ENCODE measurements at places on chromosomes 6 and 20. TPM values are rescaled to one million over a fixed set of nuclear protein-coding genes. Genes with fewer than 3 reads are reported as not detected.

Gene PCMTD2
- total RNA-seq, result 29.3 TPM

Gene RSPH4A
- not detected for total RNA-seq

Gene BPIFA1
- total RNA-seq, result not detected

Gene RNF5
- 80.2 TPM for total RNA-seq
